NCI-H1417 (cell line): ENCODE measurements at places on chromosomes 4 and X.
A peak's percentile ranks its signal among the peaks of the same experiment; 100 is the strongest.

GRCh38 chr4:147901388-147901787 lies 169.5 kb downstream of the ARHGAP10 start:
- no peak for DNase-seq

- no peak for DNase-seq
Observed at GRCh38 chrX:104430742-104431119, 135.3 kb upstream of the IL1RAPL2 start.

- DNase-seq: peak; percentile 46
Observed at GRCh38 chr4:21949073-21949457, 493 bp upstream of the KCNIP4 start.

DNA sequence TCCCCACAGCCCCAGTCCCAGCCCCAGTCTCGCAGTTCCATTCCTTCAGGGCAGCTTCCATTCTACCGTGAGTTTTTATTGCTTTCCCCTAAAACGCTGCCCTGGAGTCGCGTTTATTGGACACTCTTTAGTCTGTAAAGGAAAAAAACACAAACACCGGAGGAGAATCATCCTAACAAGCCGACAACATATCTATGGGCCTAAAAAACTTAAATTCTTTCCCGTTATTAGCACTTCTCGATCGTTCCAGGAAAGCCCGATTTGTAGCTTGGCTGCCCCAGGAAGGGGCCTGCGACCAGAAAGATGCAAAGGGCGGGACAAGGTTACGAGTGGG lies 178.5 kb downstream of the CBR4 start:
- DNase-seq: no peak

DNA sequence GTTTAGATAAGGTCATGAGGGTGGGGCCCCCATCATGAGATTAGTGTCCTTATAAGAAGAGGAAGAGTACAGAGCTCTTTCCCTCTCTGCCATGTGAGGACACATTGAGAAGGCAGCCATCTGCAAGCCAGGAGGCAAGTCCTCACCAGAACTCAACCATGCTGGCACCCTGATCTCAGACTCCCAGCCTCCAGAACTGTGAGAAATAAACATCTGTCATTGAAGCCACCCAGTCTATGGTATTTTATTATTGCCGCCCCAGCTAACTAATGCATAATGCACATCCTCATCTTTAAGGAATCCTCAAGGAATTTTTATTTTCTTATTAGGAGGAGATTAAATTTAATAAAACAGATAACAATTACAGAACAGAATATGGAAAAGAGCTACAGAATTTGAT lies 16.7 kb upstream of the EXOSC9 start:
- no peak for DNase-seq

DNA sequence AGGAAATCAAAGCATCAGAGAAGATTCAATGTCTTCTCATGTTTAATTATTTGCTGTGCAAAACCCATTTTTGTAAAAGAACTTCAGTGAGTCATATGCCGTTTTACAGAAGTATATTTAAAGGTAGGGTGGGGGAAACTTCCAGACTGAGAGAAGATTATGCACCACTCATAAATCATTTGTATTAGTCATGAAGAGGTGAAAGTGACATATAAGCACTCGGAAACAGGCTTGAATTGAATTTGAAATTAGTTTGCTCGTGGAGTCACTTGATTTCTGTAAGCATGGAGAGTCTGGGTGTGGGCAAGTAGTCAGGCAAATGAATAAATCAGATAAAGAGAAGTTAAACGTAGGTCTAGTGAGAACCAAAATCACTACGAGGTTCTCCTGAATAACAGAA lies 335.1 kb downstream of the ANK2 start:
- DNase-seq: no peak

DNA sequence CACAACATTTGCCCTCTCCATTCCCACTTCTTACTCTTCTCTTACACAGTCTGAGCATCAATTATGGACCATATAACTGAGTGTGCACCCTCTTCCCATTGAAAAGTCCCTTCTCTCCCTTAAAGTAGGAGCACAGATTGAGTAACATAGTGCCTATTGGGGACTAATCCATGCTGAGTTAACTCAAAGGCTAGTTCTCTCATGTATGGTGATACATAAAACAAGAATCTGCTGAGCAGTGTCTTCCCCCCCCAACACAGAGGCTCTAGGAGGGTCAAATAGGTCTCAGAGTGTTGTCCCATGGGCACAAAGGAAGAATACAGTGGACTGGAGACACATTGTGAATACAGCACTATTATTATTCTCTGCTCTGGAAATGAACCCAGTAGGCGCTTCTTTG lies 274.6 kb upstream of the BOD1L1 start:
- DNase-seq: no peak

DNA sequence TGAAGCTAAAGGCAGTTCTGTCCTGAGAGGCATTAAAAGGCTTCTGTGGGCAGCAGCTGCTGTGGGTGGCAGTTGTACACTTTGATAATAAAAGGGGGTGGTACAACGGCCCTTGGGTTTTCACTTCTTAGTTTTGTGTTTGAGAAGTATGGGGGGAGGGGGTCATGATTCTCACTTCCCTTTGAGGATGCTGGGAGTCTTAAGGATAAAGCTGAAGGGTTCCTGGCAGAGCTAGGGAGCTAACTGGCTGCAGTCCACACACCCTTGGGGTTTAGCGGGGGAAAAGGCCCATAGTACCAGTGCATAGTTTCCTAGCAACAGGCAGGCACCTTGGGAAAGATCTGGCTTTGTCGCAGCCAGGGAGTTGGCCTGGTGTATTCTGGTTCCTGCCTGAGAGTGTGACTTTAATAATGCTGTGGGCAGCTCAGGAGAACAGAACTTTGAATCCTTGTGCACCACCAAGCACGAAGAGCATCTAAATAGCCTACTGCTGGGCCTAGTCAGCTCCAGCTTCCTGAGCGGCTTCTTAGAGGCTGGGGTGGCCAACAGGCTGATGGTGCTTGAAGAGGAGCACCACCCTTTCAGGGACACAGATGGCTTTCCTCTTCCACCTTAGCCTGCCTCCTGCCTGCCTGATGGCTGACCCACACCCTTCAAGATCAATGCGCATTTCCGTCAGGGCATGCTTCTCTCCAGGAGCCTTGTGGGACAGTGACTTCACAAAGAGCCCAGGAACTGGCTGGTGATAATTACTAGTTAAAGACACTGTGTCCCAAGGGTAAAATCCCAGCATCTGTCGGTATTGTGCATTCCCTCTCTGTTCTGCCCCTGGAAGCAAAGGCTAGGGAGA lies 12.5 kb downstream of the ZBTB33 start:
- DNase-seq: no peak

- no peak for DNase-seq
Observed at GRCh38 chr4:77006753-77007353, 57.3 kb downstream of the SEPTIN11 start.

DNA sequence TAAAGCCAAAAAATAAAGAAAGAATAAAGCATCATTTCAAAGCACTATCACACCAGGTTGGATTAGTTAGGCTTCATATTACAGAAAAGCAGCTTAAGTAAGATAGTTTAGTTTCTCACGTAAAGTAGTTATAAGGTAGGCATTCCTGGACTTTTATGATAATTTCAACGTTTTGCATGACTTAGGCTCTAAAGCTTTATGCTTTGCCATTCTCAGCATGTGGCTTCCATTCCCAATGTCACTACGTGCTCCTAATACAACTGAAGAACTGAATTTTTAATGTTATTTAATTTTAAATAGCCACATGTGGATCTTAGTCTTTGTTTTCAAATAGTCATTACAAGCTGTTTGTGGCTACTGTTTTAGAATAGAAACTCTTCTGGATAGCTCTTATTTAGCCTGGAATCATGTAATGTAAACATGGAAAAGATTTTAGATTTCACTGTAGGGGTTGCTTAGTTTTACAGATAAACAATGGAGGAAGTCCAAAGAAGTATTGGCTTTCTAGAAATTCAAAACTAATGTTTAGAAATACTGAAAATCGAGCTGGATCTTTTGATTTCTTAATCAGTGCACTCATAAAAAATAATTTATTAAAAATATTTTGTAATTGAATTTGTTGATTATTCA lies 710.0 kb downstream of the IL1RAPL1 start:
- peak; percentile 63 for DNase-seq

- no peak for DNase-seq
Observed at GRCh38 chr4:71236226-71236625, 102.6 kb upstream of the SLC4A4 start.

GRCh38 chr4:123556526-123556925 lies 159.9 kb downstream of the SPRY1 start:
- DNase-seq: no peak
